NCI-H345 (cell line): ENCODE measurements at places on chromosomes 5 and 9.

- DNase-seq = no peak
Measured at GRCh38 chr9:1653282-1653681, 361.9 kb upstream of the SMARCA2 start.

- DNase-seq = no peak
Measured at GRCh38 chr5:166436872-166437271, 1854.6 kb upstream of the WWC1 start.

GRCh38 chr5:142974409-142974808, 204.2 kb downstream of the ARHGAP26 start:
- DNase-seq = no peak

- no peak for DNase-seq
Measured at GRCh38 chr5:107776922-107777740, 106.4 kb upstream of the EFNA5 start.
